ENCODE measurements at places on chromosomes 3 and 15.
A peak's percentile ranks its signal among the peaks of the same experiment; 100 is the strongest.

- DNase-seq: no peak
Measured at GRCh38 chr3:49427586-49427985, 1.5 kb downstream of the NICN1 start.

- peak; percentile 29 for DNase-seq
Measured at GRCh38 chr3:108493862-108494261, 16.5 kb downstream of the MYH15 start.

- DNase-seq: no peak
Measured at GRCh38 chr15:73758461-73758860, 5.3 kb upstream of the INSYN1 start.

GRCh38 chr3:161096771-161097367 is 8.3 kb downstream of the B3GALNT1 start:
- DNase-seq: peak; percentile 40

DNA sequence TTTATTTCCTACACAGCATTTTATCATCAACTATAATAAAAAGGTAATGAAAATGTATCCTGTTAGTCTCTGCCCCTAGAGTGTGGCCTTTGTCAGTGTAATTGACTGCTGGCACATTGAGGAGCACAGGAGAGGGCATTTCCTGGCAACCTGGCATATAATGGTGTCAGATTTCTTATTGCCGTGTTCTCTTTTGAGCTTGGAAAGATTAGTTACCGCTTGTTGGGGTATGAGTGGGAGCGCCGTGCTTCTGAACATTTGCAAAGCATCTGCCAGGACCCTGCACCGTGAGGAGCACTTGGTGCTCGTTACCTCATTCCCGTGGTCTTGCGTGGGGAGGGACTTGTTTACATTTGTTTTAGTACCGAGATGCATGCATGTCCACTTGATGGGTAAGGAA is 124.4 kb downstream of the PTPRG start:
- no peak for DNase-seq

GRCh38 chr3:8157640-8158039 is 344.0 kb upstream of the LMCD1 start:
- no peak for DNase-seq

DNA sequence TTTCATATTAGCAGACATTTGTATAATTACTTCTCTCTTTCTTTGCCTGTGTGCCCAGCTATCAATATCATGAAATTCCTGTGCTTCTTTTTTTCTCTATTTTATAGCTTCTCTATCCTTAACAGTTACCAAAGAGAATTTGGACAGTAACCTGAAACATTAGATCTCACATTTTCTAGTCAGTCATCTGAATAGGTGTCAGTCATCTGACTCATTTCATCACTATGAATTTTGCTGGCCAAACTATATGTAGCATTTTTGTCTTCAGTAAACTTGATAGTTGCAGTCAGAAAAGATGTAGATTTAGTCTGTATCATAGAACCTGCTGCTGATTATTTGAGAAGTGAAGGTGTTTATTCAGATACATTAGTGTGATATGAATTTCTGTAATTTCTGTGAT is 52.6 kb downstream of the HMG20A start:
- DNase-seq: no peak
